ENCODE measurements at places on chromosomes 16 and 17. TPM values are rescaled to one million over a fixed set of nuclear protein-coding genes. Genes with fewer than 3 reads are reported as not detected.

- no peak for DNase-seq
These were observed 66.9 kb upstream of the N4BP1 start for GRCh38 chr16:48676836-48677235.

- no peak for DNase-seq
These were observed 26.8 kb downstream of the DRC3 start for GRCh38 chr17:17999364-18000029.

- DNase-seq, result no peak
These were observed 37.2 kb downstream of the CCDC182 start for GRCh38 chr17:57707892-57708291.

- no peak for DNase-seq
These were observed 293.8 kb downstream of the ABCC12 start for GRCh38 chr16:47861999-47862398.

- no peak for DNase-seq
These were observed 90.5 kb upstream of the HSBP1 start for GRCh38 chr16:83717308-83717707.

DNA sequence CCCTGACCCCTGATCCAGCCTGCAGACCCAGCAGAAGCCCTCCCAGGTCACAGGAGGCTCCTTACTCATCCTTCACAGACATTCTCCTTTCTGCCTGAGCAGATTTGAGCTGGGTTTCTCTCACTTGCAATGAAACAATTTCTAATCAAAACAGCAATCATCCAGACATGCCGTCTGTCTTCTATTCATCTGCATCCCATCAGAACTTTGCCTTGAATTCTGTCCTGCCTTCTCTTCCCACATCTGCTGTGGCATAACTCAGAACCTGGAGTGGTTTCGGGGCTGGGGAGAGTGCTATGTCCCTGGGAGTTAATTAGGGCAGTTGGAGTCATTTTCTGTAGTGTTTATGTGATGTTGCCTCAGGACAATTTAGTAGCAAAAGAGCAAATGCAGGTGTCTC is 278.6 kb downstream of the CBLN1 start:
- DNase-seq, result no peak

Gene GAS2L2
- total RNA-seq, result not detected

Gene RCVRN
- not detected for total RNA-seq
